CD4-positive, alpha-beta T cell treated with Interleukin-6 at 100 ng/mL for 8 hours (primary cell): ENCODE measurements at places on chromosomes 3 and 15.

GRCh38 chr3:107985496-107985895, 105.3 kb downstream of the CD47 start:
- peak; percentile 34 for DNase-seq

DNA sequence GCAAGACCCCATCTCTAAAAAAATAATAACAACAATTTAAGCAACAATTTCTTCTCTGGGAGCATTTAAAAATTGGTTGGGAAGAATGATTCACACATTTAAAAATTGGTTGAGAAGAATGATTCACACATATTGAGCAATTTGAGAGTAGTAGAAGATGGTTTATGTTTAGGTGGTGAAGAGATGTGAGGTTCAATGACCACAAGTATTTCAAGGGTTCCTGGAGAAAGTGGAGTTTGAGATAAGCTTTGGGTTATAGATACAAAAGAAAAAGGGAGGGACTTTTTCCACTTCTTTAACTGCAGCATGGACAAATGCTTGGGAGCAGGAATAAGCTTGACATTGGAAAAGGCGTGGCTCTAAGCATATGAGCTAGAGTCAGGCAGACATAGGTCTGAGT, 145.7 kb upstream of the NPHP3 start:
- DNase-seq, result no peak

DNA sequence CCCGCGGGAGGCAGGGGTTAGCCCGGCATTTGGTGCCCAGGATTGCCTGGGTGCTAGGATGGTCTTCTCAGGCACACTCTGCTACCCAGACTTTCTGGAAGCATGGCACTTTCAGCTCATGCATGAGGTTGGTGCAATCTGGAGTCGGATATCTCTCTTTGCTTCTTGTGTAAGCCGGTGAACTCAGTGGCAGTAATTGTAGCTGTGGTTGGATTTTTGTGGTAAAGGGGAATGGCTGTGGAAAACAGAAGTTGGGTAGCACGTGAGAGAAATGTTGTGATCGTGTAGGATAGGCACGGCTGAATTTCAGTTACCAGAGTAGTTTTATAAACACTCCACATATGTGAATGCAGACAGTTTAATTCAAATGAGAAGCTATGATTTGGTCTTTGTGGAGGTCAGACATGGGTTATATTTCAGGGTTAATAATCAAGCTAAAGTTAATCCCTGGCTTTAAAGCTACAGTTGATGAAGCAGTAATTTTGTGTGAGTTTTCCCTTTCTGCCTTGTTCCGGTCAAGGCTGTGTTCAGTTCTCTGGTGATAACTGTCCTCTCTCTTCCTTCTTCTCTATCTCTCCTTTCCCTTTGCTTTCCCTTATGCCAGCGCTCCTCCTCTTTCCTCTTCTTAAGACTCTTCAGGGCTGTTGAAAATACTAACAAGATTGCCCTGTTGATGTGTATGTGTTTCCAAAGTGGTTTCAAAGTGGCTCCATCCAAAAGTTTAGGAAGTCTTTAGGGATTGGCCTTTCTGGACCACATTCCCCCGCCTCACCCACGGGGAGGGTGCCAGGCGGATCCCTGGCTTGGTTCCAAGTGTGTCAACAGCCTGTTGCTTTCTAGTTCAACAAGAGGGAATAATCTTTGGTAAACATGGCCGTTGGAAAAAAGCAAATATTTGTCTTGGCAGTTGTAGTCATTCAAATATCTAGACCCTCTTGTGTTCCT, 404.6 kb upstream of the C2CD4B start:
- no peak for DNase-seq

DNA sequence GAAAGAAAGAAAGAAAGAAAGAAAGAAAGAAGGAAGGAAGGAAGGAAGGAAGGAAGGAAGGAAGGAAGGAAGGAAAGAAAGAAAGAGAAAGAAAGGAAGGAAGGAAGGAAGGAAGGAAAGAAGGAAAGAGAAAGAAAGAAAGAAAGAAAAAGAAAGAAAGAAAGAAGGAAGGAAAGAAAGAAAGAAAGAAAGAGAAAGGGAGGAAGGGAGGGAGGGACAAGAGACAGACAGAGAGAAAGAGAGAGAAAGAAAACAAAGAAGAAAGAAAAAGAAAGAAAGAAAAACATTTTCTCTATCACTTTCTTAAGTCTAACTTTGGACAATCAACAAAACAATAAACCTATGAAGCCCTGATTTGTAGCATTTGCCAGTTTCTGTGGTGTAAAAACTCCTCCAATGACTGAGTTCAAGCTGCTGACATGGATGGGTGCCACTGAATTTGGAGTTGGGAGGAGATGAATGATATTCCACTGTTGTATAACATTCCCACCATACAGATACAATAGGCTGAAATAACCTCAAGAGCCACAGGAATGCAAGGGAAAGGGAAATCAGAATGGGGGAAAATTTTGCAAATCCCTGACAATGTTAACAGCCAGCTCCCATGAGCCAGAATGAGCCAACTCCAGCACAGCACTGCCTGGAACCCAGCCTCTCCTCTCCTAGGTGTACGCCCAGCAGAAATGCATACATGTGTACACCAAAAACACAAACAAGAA, 15.0 kb upstream of the RTP3 start:
- no peak for DNase-seq

DNA sequence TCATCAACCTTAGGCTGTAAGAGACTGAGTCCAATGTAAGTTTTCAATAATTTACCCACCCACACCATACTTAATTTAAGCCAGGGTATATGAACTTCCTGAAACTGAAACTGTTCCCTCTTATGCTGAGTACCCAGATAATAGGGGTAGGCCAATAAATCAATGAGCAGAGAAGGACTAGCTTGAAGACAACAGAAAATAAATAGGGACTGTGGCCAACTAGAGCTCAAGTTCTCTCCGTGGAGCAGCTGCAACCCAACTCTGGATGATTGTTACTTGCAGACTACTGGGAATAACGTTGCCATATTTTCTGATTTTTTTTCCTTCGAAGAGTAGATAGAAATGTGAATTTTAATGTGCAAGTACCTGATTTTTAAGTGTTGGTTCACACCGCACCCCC, 128.0 kb downstream of the ATG7 start:
- DNase-seq, result no peak

- no peak for DNase-seq
Measured at GRCh38 chr3:134927599-134927998, 132.5 kb downstream of the EPHB1 start.

- DNase-seq, result no peak
Measured at GRCh38 chr3:112477891-112478290, 21.4 kb downstream of the BTLA start.

- DNase-seq, result no peak
Measured at GRCh38 chr15:49101536-49101935, 53.9 kb downstream of the COPS2 start.

DNA sequence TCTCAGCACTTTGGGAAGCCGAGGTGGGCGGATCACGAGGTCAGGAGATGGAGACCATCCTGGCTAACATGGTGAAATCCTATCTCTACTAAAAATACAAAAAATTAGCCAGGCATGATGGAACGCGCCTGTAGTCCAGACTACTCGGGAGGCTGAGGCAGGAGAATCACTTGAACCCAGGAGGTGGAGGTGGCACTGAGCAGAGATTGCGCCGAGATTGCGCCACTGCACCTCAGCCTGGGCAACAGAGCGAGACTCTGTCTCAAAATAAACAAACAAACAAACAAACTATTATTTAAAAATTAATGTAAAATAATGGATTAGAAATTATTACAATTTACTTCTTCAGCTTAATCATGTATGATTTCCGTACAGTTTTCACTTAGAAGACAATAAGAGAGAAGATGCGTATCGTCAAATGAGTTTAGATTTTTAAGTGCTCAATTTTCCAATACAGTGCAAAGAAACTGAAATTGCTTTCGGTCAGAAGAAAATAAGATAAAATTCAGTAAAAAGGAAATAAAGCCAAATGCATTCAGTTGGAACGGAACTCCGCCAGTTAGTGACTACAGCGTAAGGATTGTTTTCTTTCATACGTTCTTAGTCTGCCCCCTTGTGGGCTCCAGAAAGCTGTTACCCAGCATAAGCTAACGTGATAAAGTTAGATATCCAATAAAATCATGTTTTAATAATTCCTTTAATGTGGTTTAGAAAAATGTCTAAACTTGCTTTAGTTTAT, 24.8 kb downstream of the AADAC start:
- peak; percentile 17 for DNase-seq

GRCh38 chr15:26109203-26109602, 246.1 kb upstream of the ATP10A start:
- DNase-seq, result no peak

DNA sequence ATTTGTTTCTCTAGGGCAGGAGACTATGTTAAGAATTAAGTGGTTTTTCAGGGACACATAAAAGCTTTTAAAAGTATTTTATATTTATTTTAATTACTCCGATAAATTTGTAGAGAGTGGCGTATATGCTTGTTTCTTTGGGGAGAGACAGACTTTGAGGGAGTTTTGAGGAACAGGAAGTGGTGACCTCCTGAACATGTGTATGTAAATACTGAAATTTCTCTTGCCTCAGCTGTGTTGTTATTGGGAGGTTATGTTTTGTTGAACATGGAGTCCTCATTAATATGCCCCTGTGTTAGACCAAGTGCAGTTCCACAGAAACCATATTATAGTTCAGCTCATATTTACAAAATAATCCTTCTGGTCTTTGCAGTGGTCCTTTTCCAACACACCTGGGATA, 41.8 kb upstream of the UTS2B start:
- no peak for DNase-seq

DNA sequence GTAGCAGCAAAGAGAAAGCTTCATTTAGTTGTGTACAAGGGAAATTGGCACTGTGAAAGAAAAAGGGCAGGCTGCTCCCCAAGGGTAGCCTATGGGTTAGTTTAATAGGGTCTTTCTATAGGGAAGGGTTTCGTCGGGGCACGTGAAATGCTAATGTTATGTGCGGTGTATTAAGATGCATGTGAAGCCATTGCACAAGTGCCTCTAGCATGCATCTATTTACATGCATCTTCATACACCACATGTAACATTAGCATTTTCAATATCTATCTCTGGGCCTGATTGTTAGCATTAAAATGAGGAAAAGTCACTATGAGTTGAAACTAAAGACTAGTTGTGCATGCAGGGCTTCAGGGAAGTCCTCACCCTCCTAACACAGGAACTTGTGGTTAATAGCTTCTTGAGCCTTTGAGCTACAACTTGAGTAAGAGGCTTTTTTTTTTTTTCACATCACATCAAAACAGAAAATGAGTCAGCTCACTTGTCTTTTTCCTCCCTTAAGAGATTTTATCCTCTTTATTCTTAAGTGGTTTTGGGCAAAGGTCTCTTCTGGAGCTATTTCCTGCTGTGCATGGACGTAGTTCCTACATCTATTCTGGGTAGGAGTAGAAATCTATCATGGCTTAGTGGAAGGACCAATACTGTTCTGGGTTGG, 613.4 kb downstream of the ZPLD1 start:
- DNase-seq, result no peak

DNA sequence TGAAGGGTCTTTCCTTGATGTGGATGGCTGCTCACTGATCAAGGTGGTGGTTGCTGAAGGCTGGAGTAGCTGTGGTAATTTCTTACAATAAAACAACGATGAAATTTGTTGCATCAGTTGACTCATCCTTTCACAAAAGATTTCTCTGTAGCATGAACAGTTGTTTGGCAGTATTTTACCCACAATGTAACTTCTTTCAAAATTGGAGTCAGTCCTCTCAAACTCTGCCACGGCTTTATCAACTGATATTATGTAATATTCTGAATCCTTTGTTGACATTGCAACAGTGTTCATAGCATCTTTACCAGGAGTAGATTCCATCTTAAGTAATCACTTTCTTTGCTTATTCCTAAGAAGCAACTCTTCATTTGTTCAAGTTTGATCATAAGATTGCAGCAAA, 252.6 kb downstream of the UBE2E2 start:
- no peak for DNase-seq

- DNase-seq, result no peak
Measured at GRCh38 chr15:28184166-28184565, 85.1 kb upstream of the OCA2 start.

DNA sequence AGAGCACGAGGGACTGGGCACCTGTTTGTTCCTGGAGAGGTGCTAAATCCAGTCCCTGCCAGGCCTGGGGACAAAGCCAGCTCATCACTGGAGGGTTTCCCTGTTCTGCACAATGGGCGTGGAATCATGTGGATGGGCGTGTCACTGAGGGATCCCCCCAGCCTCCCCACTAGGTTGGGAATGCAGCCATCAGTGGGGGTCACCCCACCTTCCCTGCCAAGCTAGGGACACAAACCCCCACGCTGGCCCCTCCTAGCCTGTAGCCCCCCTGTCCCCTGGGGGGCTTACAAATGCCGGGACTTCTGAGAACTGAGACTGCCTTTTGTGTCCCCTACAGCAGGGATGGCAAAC, 61.9 kb downstream of the NSMCE3 start:
- DNase-seq, result no peak

DNA sequence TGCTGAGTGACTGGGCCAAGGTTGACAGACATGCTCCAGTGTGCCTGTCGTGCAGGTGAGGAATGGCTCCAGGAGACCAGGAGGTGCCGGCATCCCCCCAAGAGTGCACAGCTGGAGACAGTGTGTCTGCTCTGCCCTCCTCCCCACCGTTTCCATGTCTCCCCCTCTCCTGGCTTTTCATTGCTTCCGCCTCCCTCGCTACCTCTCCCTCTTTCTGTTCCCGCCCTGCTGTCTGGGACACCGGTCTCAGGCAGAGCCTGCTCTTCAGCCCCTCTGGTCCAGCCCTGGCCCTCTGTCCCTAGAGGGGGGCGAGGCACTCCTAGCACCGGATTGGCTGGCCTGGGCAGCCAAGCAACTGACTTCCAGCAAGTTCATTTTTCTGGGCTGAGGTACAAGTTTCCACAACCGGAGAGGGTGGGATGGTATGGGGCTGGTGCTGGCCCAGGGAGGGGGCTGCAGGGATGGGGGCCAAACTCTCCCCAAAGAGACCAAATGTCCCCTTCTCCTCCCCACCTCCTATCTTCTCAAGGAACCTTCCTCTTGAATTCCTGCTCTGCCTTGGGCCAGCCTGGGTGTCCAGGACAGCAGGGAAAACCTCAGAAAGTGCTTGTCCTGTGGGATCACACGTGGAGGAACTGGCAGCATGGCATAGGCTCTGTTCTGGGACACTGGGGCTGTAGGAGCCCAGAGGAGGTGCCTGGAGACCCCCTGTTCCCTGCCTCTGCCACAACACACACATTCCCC, 32.6 kb downstream of the PRKCD start:
- DNase-seq, result no peak
